ENCODE measurements at places on chromosomes 4 and X.
A peak's percentile ranks its signal among the peaks of the same experiment; 100 is the strongest.

DNA sequence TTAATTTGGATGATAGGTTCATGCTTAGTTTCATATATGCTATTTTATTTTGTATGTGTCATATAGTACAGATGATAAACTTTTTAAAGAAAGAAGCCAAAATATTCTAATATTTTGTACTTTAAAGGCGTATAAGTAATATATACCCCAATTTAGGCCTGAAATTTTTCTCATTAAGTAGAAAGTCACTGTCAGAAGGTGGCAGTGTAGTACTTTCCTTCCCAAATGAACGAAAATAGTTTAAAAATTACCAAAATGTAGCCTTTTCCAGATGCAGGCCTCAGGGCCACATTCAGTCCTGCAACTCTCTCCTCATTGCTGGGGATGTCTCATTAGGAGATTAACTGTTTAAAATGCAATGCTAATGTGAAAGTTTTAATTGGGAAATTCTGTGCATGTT, 1263.6 kb downstream of the C4orf33 start:
- DNase-seq = no peak

GRCh38 chr4:138263247-138263816, 21.2 kb upstream of the SLC7A11 start:
- DNase-seq = no peak

- DNase-seq = no peak
These were observed 149.3 kb downstream of the ARAP2 start for GRCh38 chr4:36094995-36095394.

DNA sequence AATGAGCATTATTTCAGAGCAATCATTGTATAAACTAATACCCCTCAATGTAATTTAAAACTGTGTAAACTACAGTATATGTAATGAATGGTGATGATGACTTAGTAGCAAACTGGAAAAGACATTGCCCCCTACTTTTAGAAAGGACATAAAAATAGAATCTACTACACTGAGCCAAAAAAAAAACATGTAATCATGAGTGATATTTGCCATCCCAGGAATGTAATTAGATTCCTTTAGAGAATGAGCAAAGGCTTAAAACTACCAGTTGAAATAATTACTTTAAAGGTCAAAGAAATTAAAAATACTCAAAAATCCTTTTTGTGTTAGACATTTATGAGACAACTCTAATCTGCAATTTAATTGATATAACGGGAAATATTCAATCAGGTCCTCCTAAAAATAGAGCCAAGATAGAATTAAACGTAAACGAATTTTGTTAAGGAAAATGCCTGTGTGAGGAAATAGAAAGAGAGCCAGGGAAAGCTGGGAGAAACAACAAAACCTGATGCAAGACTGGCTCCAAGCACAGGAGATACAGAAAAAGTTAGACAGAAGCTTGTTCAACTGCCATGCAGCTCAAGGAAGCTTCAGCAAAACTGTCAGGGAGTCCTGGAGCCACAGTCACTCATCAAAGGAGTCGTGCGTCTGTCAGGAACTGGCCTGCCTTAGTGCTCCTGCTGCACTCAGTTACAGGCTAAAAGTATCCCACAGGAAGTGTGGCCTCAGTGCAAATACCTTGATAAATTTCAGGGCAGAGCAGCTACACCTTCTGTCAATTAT, 655.7 kb upstream of the INTU start:
- DNase-seq = no peak

DNA sequence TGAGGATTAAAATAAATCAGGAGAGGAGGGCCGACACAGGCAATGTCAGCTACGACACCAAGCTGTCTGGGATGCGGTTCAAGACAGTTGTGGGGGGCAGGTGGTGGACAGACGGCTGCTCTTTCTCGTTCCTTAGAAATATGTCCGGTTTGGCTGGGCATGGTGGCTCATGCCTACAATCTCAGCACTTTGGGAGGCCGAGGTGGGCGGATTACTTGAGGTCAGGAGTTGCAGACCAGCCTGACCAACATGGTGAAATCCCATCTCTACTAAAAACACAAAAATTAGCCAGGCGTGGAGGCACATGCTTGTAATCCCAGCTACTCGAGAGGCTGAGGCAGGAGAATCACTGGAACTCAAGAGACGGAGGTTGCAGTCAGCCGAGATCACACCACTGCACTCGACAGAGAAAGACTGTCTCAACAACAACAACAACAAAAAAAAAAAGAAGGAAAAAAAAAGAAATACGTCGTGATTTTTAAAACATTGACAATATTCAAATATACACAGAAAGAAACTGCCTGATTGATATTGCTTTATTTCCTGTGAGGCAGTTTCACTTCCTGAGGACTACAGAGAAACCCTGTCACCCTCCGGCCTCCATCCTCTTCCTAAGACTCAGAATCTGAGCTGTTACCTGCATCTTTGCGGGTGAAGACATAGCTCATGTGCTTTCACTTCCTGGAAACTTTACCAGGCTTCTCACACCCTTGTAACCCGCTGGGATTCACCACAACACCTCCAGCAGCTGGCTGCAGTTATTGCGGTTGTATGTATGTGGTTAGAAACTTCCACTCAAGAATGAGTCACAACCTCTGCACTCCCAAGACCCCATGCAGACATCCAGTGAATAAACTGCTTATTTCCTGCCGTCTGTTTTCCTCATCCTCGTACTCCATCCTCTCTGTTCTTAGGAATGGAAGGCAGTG, 63.8 kb upstream of the STS start:
- DNase-seq = no peak

DNA sequence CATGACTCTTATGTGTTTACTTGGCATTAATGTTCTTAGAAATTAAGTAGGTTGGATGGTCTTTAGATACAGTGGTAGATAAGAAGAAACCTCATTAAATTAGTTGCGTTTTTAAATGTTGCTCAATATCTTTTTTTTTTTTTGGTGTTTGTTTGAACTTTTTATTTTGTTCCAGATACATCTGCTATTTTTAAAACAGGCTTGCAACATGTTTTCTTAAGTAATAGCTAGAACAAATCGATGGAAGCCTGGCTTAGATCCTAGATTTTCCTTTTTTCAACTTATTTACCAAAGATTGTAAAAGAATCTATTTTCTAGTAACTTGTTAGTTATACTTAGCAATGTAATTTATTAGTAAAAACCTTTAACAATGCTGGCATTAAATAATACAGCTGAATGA, 9.3 kb downstream of the CNKSR2 start:
- DNase-seq = no peak

DNA sequence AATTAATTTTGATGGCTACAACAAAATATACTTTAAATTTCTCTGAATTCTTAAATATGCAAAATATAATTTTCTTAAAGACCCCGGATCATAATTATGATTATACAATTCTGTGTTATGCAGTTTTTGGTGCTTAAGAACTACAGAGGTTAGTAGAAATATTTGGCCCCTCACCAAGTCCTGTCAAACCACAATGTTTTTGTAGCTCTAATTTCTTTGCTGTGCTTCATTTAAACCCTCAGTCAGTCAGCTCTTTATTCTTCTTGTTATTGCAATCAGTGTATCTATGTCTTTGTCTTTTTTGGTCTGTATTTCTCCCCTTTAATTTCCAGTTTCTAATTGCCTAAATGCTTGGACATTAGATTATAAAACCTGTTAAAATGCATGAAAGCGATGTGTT, 186.1 kb downstream of the CAMK2D start:
- DNase-seq = no peak

- DNase-seq = no peak
These were observed 1248.8 kb downstream of the ADGRL3 start for GRCh38 chr4:62448911-62449310.

GRCh38 chr4:22668301-22668700, 24.4 kb upstream of the GBA3 start:
- DNase-seq = no peak

DNA sequence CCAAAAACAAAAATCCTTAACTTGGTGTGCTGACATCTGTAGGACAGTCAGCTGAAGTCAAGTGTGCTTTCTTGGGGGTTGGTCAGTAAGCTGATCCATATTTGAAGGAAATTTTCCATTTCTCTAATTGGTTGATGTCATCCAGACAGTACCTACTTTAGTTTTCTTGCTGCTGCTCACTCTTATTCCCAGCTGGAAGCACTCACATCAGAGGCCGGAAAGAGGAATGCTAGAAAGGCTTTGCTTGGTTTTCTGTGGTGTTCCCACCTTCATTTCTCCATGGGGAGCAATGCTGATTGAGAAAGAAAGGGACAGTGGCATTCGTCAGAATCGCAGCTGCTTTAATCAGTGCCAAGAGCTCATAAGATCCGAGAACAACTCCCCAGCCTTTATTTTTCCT, 227.0 kb downstream of the C4orf33 start:
- DNase-seq = no peak

DNA sequence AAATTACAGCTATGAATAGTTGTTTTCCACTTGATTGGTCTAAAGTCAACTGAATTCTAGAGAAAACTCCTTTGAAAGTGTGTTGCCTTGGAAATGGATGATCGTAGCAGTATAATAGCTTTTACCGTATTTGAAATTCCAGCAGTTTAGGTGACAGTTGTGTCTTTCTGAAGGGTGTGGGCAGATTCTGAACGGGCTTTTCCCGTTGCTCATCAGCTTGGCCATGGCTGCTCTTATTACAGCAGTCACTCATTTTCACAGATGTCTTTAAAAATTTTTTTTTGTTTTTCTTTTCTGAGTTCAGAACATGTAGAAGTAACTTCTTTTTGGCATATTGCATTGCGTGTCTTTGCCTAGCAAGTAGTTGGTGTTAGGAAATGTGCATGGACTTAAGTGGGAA, 69.6 kb upstream of the SLC4A4 start:
- no peak for DNase-seq

DNA sequence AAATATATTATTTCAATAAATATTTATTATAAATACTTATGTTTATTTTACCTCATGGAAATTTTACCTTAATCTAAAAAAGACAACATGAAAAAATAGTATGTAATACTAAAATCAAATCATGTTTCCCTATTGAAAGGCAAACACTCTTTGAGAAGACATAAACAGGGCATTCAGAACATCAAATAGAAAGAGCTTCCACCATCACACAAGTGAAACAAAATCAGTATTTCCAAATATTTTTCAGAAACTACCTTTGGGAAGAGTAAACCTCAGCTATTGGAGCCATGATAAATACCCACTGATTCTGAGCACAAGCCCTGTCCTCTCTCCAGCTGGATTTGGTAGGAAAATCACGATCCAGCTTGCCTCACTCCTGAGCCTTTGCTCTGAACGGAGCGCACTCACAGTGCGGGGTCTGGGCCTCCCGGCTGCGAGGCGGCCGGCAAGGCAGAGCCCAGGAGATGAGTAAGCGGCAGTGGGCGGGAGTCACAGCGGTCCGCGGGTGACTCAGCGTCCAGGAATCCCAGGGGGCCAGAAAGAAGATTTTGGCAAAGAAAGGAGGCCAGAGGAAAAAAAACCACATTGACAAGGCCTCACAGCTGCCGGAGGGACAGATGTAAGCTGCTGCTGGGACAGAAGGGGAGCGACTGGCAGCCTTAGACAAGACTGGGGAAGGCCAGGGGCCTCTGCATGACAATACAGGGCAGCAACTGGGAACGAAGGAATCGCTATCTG, 14.7 kb upstream of the ANXA5 start:
- peak; percentile 41 for DNase-seq

GRCh38 chr4:122512430-122512829, 55.9 kb upstream of the IL2 start:
- no peak for DNase-seq

DNA sequence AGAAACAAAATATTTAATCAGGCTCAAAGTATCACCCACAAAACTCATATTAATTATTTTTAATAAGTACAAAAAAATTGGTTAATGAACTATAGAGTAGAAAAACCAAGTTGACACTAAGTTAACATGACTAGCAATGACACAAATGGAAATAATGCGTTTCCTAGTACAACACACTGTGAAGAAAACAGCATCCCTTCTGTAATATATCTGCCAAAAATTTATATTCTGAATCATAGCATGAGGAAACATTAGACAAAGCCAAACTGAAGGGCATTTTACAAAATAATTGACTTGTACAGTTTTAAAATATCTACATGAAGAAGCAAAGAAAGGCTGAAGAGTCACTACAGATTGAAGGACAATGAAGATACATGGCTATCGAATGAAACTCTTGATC, 477.6 kb upstream of the INTU start:
- DNase-seq = no peak

DNA sequence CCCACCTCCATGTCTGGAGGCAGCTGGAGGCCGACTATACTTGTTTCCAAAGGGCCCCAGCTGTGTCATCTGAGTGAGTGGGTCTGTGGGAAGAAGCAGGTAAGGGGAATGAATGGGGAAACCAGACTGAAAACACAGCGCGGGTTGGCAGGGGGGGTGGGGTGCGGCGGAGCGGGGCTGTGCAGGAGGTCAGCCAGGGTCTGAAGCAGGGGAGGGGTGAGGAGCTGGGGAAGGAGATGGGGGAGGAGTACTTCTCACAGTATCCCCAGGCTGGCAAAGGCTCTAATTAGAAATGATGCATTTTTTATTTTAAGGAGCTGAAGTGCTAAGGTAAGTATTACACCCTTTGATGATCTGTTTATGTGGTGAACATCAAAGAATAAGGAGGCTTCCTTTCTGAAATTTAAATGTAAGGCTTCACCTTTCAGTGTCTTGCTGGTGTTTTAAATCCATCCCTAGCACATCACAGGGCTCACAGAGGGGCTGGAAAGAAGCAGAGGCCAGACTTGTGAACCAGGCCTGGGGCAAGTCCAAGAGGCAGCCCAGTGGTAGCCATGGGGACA, 37.5 kb downstream of the SMIM20 start:
- no peak for DNase-seq

- DNase-seq = no peak
These were observed 311.8 kb downstream of the ADGRL3 start for GRCh38 chr4:61511716-61512488.

GRCh38 chrX:63635750-63636149, 149.3 kb downstream of the ARHGEF9 start:
- DNase-seq = no peak

Data from right renal pelvis (tissue), 4 donors.